NCI-H1105 treated with DMSO at 0.1 percent for 48 hours (cell line): ENCODE measurements at places on chromosomes 6 and 20.

GRCh38 chr20:57481281-57481711 is 43.6 kb downstream of the CTCFL start:
- no peak for DNase-seq

DNA sequence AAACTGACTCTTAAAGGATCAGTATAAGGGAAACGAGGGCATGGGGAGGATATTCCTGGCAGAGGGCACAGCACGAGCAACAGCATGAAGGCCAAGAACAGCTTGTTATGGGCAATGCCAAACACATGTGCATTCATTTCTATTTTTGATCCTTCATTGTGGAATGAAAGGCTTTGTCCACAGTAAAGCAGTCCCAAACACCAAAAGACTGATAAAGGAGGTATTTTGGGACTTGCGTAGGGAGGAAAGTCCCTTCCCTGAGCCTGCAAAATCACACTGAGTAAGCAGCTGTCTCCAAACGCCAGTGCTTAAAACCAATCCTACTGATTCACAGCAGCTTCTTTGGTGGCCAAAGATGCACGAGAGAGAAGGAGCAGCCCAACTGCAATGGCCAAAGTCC is 138.2 kb downstream of the UNC5CL start:
- no peak for DNase-seq

DNA sequence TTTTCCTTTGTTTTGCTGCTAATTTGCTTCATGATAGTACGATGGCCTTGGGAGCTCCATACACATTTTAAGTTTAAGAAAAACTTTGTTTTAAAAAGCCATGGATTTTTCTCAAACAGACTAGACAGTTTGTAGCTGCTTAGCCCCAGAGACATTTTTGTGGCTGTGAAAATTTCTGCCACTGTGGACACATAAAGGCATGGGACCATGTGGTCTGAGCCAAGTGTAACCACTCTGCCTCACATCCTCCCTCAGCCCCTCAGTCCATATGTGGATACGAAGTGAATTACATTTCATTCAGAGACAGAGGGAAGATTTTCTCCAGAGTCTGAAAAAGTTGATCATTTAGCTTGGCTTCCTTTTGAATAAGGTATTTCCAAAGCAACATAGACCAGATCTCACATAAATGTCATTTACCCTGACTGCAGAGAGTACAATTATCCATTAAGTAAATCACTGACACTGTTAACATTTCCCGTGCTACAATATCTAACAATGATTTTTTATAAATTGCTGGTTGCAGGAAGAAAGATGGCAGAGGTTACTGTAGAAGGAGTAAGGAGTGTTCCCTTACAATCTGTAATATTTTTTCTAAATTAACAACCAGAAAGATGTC is 87.4 kb downstream of the GJA1 start:
- no peak for DNase-seq

- DNase-seq, result no peak
These were observed 503 bp upstream of the GPLD1 start for GRCh38 chr6:24489881-24490280.

- DNase-seq, result no peak
These were observed 41.4 kb upstream of the BEND6 start for GRCh38 chr6:56913285-56914074.

GRCh38 chr6:14086701-14087100 is 30.9 kb upstream of the CD83 start:
- no peak for DNase-seq

DNA sequence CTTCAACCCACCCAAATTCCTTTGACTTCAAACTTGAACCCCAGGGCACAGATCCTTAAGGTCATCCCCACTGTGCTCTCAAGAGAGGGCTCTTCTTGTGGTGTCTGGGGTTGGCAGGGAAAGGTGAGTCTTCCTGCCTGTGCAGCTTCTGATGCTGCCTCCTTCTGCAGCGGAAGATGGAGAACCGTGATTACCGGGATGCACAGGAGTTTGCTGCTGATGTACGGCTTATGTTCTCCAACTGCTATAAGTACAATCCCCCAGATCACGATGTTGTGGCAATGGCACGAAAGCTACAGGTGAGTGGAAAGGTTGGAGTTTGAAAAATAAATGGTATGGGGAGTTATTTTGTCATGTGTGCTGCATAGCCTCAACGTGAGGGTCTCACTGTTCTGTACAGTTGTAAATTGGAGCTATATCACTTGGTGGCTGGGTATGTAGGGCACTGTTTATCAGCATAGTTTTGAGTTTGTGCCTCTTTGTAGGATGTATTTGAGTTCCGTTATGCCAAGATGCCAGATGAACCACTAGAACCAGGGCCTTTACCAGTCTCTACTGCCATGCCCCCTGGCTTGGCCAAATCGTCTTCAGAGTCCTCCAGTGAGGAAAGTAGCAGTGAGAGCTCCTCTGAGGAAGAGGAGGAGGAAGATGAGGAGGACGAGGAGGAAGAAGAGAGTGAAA is 9.0 kb downstream of the BRD2 start:
- no peak for DNase-seq

GRCh38 chr20:10721137-10721896 is 47.5 kb upstream of the JAG1 start:
- no peak for DNase-seq
